ENCODE measurements at places on chromosomes 5 and 9. TPM values are rescaled to one million over a fixed set of nuclear protein-coding genes. Genes with fewer than 3 reads are reported as not detected.

Gene ADAMTS13
- 0.45 TPM for polyA plus RNA-seq

Gene ADAMTS16
- 14.4 TPM for polyA plus RNA-seq

Gene EFNA5
- 4.1 TPM for polyA plus RNA-seq

Gene PDCD1LG2
- polyA plus RNA-seq, result 0.70 TPM

Gene DEPDC1B
- polyA plus RNA-seq, result 0.36 TPM

Gene PRRX2
- polyA plus RNA-seq, result 0.77 TPM

Gene NPM1
- polyA plus RNA-seq, result 3,932 TPM

Gene BTNL3
- not detected for polyA plus RNA-seq

Gene TTC33
- polyA plus RNA-seq, result 11.6 TPM

Gene SLC6A18
- not detected for polyA plus RNA-seq

Gene GABRA6
- polyA plus RNA-seq, result not detected

Gene LCNL1
- polyA plus RNA-seq, result 0.19 TPM

Gene SLC46A2
- polyA plus RNA-seq, result 0.04 TPM

Gene SPINK6
- not detected for polyA plus RNA-seq

Gene ZNF483
- polyA plus RNA-seq, result 5.0 TPM

Gene SOHLH1
- polyA plus RNA-seq, result not detected

Gene ALAD
- 46.8 TPM for polyA plus RNA-seq

Gene TRIM36
- polyA plus RNA-seq, result 1.5 TPM

Gene AK3
- polyA plus RNA-seq, result 88.7 TPM

Gene MSX2
- polyA plus RNA-seq, result 0.41 TPM

Gene PCDHGA7
- polyA plus RNA-seq, result 1.3 TPM

Gene IL5
- polyA plus RNA-seq, result not detected

Gene NMUR2
- polyA plus RNA-seq, result not detected

Gene CRAT
- 28.7 TPM for polyA plus RNA-seq

Gene OTP
- not detected for polyA plus RNA-seq

Gene CNTNAP3B
- 2.0 TPM for polyA plus RNA-seq

Gene CCL19
- 14.5 TPM for polyA plus RNA-seq

Gene LCP2
- 31.1 TPM for polyA plus RNA-seq

Gene FBXO10
- 6.7 TPM for polyA plus RNA-seq

Gene PAM
- 181 TPM for polyA plus RNA-seq

Gene IL31RA
- polyA plus RNA-seq, result 0.42 TPM

Gene DOCK8
- polyA plus RNA-seq, result 1.4 TPM

Gene RASGRF2
- 8.6 TPM for polyA plus RNA-seq

Gene TEX10
- 15.9 TPM for polyA plus RNA-seq

Gene ZNF618
- 12.0 TPM for polyA plus RNA-seq

Gene SKP2
- polyA plus RNA-seq, result 4.5 TPM

Gene KCNIP1
- 0.69 TPM for polyA plus RNA-seq

Gene FGD3
- 1.1 TPM for polyA plus RNA-seq

Gene NEUROG1
- 0.06 TPM for polyA plus RNA-seq

Gene TAL2
- not detected for polyA plus RNA-seq

Gene RNF183
- polyA plus RNA-seq, result not detected

Gene TLE1
- polyA plus RNA-seq, result 28.8 TPM

Gene CD274
- 6.7 TPM for polyA plus RNA-seq

Gene ZNF608
- 10.5 TPM for polyA plus RNA-seq

Gene CBY3
- not detected for polyA plus RNA-seq

Gene GM2A
- polyA plus RNA-seq, result 18.5 TPM

Gene ST6GALNAC4
- 2.2 TPM for polyA plus RNA-seq

Gene CCNO
- 1.1 TPM for polyA plus RNA-seq

Measured in ovary (tissue), 10 donors.